ENCODE measurements at places on chromosomes 12 and 14.

DNA sequence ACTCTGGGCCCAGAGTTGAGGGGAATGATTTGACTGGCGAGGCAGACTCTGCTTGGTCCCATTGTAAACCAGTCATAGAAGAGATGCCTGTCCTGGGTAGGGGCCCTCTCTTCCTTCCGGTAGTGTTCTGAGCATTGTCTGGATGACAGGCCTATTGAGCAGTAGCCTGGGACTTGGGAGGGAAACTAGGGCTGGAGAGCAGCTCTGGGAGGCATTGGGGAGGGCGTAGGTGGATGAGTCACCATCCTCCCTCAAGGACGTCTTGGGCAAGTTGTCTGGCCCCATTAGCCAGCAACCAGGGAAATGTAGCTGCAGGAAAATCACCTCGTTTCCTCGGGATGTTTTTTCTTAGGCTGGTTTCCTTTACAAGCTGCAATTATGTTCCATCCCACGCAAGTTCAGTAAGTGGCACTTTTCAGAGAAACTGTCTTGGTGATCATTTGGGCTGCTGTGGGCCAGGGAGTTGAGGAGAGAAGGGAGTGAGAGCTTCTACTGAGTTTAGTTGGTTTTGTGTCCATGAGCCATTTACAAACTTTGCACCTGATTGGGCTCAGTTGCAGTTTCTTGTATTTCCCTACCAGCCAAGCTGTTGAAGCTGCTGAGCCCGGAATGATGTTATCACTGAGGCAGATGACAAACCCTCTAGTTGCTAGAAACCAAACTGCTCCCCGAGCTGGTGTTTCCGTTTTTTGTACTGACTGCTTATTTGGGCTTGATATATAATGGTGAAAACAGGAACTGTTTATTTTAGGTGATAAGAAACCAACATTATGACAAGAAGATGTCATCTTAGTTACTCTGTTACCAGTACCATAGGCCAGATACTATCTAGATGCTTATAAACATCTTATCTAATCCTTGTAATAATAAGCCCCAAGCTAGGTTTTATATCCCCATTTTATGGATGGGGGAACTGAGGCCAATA lies 147.6 kb downstream of the CHST11 start:
- DNase-seq = peak; percentile 96

DNA sequence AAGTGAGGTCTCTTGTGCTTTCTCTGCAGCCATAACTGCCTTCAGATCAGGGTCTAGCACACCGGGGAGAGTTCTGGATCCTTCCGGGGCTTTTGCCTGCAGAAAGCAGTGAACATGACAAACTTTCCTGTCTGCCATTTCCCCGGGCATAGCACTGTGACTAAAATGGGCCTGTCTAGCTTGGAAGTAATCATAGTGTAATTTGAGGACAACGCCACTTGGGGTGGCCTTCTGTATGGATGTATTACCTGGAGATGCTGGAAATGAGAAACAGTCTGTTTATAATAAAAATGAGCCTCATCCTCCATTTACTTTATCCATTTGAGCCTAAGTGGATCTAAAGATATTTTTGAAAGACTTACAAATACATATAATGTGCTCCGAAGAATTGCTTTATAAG lies 453.7 kb downstream of the VRK1 start:
- no peak for DNase-seq

- DNase-seq = no peak
Observed at GRCh38 chr12:64139021-64139420, 83.1 kb downstream of the KICS2 start.

- peak; percentile 36 for DNase-seq
Observed at GRCh38 chr12:60308366-60308991, 712.6 kb downstream of the SLC16A7 start.

- no peak for DNase-seq
Observed at GRCh38 chr12:109767456-109767855, 53.8 kb downstream of the FAM222A start.

DNA sequence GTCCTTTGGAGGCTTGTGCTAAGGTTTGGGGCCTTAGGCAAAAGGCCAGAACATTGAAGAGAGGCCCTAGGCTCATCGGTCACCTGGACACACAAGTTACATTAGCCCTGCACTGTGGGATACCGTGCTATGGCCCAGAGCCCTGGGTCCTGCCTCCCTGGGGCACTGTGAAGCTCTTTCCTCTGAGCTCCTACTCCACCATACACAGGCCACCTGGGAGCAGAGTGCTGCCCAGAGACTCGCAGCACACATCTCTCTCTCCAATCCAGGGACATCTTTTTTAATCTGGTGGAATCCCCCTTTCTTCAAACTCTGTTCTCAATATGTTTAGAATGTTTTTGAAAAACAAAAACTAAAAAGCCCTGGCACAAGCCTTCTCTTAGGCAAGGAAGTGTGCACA lies 314.2 kb upstream of the RGS6 start:
- no peak for DNase-seq

DNA sequence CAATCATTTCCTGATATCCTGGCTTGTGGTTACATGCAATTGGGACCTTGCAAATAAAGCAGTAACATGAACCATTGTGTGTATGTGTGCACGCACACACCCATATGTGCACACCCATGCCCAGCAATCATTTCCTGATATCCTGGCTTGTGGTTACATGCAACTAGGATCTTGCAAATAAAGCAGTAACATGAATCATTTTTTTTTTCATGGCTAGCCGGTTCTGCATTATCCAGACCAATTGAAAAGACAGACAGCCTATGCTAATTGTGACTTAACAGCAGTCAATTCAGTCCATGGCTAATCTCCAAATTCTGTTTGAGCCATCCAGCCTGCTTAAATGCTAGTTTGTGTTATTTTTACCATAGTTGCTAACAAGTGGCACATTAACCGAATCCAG lies 134.3 kb downstream of the TTC7B start:
- no peak for DNase-seq

GRCh38 chr12:50750366-50750765 lies 13.5 kb upstream of the ATF1 start:
- DNase-seq = no peak

- DNase-seq = no peak
Observed at GRCh38 chr12:52165096-52165855, 26.5 kb downstream of the KRT80 start.

DNA sequence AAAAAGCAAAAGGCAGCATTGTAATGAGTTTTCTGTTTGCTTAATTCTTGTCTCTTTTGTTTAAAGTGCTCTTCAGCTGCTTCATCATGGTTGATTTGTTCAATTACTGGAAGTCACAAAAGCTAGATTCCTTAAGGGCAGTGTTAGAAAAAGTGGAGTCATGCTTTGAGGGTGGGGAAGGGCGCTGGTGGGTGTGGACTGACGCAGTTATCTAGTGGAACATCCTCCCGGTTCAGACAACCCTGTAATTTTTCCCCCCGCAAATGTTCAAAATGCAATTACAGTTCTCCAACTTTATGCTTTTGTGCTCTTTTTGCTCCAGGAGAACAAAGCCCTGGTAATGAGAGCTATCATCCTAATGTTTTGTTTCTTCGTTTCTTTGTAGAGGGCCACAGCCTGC lies 2.1 kb downstream of the AKAP6 start:
- DNase-seq = no peak

- DNase-seq = peak; percentile 68
Observed at GRCh38 chr12:87866578-87867292, 162.5 kb downstream of the C12orf50 start.

DNA sequence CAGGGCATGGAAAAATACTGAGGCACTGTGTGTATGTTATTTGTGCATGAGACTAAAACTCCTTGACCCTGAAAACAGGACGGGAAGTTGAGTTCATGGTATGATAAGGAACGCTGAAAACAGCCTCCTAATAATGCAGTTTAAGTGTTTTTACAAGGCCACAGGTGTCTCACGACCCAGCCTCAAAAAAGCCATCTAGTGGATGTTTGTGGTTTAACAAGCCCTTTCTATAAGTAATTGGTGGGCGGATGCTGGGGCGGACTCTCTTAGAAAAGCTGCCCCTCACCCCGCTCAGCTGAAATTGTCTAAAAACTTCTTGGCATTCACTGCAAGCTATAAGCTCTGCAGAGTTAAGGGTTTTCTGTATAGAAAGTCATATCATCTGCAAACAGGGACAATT lies 184.5 kb downstream of the NUBPL start:
- no peak for DNase-seq

GRCh38 chr12:52185400-52185967 lies 6.3 kb downstream of the KRT80 start:
- no peak for DNase-seq

- no peak for DNase-seq
Observed at GRCh38 chr12:122086116-122086515, 7.6 kb downstream of the MLXIP start.

- DNase-seq = peak; percentile 86
Observed at GRCh38 chr14:56196274-56196673, 78.1 kb downstream of the PELI2 start.

- DNase-seq = no peak
Observed at GRCh38 chr12:4454315-4454860, 8.8 kb upstream of the FGF6 start.

- peak; percentile 85 for DNase-seq
Observed at GRCh38 chr12:65699251-65699650, 125.0 kb upstream of the HMGA2 start.

GRCh38 chr14:100018482-100018881 lies 46.7 kb upstream of the EVL start:
- DNase-seq = peak; percentile 34

- DNase-seq = peak; percentile 14
Observed at GRCh38 chr12:73547421-73547820, 990.2 kb upstream of the ATXN7L3B start.

DNA sequence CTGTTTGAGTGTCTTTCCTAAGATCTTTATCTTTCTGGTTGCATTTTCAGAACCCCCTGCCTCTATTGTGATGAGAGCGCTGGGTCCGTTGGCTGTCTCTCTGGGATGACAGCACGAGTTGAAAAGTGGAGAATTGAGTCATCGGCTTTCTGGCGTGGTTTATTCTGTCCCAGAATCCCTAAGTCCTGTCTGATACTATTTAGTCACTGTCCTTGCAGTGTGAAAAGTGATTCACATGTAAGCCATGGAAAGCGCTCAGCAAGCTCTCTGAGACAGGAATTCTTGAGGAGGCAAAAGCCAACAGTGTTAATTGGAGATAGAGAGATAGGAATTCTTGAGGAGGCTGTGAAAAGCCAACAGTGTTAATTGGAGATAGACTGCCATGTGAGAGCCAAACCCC lies 121.7 kb downstream of the CHST11 start:
- DNase-seq = peak; percentile 66

GRCh38 chr14:38583471-38583870 lies 327.6 kb upstream of the CLEC14A start:
- no peak for DNase-seq

DNA sequence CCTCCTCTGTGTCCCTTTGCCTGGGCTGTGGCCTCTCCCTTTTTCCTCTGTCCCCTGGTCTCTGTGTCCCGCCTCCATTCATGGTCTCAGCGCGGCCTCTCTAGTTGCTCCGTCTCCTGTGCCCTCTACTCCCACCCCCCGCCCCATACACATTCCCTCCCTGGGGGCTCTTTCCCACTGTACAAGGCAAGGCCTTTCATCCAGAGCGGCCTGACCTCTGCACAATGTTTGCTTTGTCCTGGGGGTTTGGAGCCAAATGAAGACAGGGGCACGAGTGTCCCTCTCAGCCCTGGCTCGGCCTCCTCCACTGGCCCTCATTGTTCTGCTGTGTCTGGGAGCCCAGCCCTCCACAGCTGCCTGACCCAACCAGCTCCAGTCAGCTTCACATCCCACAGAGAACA lies 678.6 kb downstream of the BCL11B start:
- no peak for DNase-seq

DNA sequence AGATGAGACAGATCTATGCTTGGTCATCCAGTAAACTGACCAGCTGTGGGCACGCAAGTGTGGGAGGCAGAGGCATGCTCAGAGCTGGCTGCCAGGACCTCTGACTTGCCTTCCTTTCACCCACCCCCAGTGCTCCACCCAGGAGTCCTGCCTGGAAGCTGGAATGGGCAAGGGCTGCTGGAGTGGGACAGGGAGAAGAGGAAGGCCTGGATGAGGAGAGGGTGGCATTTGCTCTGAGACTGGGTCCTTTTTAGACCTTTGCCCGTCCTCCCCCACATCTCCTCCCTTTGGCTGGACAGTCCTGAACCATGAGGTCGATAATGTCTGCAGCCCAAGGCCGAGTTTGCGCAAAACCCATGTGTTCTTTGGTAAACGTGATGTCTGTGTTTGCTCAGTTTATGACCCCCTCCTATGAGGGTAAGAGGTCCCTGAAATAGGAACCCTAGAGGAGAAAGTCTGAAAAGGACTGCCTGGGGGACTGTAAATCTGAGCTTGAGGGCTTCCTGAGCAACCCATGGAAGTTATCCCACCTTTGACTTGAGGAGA lies 3.8 kb upstream of the INHBE start:
- no peak for DNase-seq

GRCh38 chr12:31412292-31412801 lies 86.4 kb upstream of the SINHCAF start:
- DNase-seq = no peak

DNA sequence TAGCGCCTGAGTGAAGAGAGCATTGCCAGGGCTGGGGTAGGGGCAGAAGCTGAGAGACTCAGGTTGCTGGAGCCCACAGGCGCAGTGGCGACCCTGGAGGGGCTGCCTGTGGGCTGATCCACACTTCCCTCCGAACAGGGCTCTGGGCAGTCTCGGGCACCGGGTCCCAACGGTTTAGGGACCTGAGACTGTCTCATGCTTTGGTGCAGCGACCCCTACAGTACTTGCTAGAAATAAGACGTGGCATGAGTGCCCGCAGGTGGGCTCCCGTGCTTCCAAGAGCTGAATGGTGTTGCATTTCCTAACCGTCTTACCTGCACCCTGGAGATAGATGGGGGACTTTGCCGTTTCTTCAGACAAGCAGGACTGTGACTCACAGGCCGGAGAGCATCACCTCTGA lies 57.4 kb downstream of the AACS start:
- DNase-seq = no peak

GRCh38 chr12:3182426-3182825 lies 105.2 kb downstream of the TSPAN9 start:
- no peak for DNase-seq

GRCh38 chr12:128790221-128790620 lies 33.5 kb downstream of the SLC15A4 start:
- DNase-seq = no peak

DNA sequence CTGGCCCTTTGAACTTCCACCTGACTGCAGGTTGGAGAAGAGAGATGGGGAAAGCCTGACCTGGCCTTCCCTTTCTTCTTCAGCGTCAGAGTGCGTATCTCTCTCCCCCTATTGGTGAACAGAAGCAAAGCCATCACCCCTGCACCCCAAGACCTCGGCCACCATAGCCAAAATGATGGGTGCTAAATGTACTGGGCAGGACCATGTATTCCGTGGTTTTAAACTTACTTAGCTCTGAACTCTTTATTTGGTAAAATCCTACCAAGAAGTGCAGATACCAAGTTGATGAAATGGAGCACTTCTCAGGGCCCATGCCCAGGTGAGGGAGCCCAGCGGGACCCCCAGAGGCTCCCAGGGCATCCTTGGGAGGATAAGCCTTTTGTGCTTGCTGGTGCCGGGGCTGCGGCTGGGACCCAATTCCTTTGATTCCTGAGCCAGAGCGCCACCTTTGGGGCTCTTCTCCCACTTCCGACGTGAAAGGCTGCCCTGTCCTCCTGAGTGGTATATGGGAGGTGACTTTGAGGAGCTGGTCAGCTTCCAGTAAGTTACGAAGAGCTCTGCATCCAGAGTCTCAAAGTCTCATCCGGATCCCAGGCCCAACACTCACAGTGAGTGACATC lies 9.4 kb downstream of the CCND2 start:
- DNase-seq = no peak

Measured in choroid plexus epithelial cell (primary cell).